ENCODE measurements at places on chromosomes 1 and 21.

DNA sequence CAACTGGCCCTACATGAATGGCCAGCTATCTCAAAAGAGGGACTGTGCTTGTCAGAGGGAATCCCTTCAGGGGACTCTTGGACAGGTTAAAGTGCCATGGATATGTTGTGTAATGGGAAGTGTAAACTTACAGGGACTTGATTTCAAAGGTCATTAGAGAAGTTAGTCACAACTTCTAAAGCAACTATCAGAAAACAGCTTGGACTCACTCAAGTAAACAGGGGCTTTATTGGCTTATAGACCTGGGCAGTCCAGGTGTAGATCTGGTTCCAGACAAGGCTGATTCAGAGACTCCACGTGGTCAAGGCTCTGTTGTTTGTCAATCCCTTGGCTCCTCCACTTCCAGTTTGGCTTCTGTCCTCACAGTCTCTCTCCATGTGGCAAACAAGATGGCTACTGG is 2.3 kb downstream of the CRP start:
- H3K36me3 ChIP-seq: no peaks in the 10 kb centered on the region
- no peaks in the 10 kb centered on the region for H3K4me1 ChIP-seq
- peaks cover 2% of the 10 kb centered on the region for H3K27me3 ChIP-seq
- no peak for DNase-seq
- H3K4me3 ChIP-seq: no peak overlapping the region
- H3K27ac ChIP-seq: no peak overlapping the region

DNA sequence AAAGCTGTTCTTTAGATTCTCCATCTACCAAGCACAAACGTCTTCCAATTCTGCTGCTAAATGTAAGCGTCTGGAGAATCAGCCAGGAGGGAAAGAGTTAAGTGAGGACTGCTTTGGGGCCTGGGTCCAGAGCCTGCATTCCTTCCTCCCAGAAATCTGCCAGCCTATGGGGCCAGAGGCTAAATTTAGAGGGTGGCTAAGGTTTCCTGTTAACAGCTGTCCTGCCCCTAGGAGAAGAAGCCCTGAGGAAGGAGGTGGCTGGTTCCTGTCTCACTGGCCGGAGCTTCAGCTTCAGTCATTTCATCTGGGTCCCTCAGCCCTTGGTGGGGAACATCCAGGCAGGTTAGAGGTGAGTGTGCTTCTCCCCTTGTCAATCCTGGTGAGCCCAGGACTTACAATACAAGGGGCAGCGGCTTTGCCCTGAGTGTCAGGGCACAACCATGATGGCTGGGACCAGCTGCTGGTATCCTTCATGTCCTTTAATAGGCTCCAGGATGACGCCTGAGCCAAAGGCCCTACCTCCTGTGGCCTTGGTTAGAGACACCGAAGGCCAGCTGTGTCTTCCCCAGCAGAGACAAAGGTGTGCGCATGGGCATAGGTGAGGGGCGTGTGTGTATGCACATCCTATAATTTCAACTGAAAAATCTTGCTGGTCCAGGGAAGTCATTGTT is at the start of gene STYXL2:
Gene STYXL2 (plus strand): TSS at position 230 of the 671 bp plus-strand sequence. CDS start 775 bp downstream, outside the sequence.
- no peak for DNase-seq
- no peak within 1 kb of the TSS for H3K27ac ChIP-seq
- H3K4me1 ChIP-seq: peaks cover 10% of the 10 kb centered on the region
- H3K4me3 ChIP-seq: no peak within 1 kb of the TSS
- no peaks in the 10 kb centered on the region for H3K27me3 ChIP-seq
- no peaks in the 10 kb centered on the region for H3K36me3 ChIP-seq

GRCh38 chr1:197732187-197732586 is 43.1 kb downstream of the DENND1B start:
- peaks cover 15% of the 10 kb centered on the region for H3K36me3 ChIP-seq
- no peaks in the 10 kb centered on the region for H3K27me3 ChIP-seq
- no peak overlapping the region for H3K4me3 ChIP-seq
- H3K4me1 ChIP-seq: peaks cover 14% of the 10 kb centered on the region
- no peak overlapping the region for H3K27ac ChIP-seq
- DNase-seq: no peak

DNA sequence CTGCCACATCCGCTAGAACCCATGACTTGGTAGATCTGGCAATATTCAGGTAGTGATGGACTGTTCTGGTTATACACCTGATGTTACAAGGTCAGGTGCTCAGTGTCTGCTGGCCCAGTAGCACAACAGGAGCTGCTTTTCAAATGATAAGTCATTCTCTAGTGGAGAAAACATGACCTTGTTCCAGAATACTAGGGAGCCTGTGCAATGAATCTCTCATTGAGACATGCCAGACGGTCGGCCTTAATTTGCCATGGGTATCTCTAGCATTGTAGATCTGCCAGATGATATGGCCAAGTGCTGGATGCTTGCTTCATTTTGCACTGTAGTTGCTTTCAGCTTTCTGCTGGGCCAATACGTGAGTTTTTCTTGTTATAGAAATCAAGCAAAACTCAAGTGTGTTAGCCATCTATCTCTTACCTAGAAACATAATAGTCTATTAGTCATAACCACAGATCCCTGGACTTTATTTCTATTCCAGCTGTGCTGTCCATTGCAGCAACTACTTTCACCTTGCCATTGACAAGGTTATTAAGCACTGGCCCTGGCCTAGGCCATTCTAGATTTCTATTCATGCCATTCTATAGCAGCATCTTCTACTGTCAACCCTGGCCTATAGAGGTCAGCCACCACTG is 13.9 kb upstream of the CENPF start:
- no peaks in the 10 kb centered on the region for H3K36me3 ChIP-seq
- H3K4me1 ChIP-seq: peaks cover 7% of the 10 kb centered on the region
- H3K4me3 ChIP-seq: no peak overlapping the region
- no peak for DNase-seq
- peaks cover 5% of the 10 kb centered on the region for H3K27me3 ChIP-seq

DNA sequence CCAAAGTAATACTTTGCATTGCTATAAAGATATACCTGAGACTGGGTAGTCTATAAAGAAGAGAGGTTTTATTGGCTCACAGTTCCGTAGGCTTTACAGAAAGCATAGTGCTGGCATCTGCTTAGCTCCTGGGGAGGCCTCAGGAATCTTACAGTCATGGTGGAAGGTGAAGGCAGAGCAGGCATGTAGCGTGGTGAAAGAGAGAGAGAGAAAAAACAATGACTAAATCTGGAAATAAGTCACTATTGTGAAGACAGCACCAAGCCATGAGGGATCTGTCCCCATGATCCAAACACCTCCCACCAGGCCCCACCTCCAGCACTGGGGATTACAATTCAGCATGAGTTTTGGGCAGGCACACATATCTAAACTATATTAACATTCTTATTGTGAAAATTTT is 30.4 kb downstream of the SLC30A7 start:
- H3K27me3 ChIP-seq: no peaks in the 10 kb centered on the region
- H3K4me3 ChIP-seq: no peak overlapping the region
- peaks cover 45% of the 10 kb centered on the region for H3K4me1 ChIP-seq
- peak overlapping the region; percentile 51 for H3K27ac ChIP-seq
- peaks cover 36% of the 10 kb centered on the region for H3K36me3 ChIP-seq

- no peak for DNase-seq
- H3K27ac ChIP-seq: peak overlapping the region; percentile 82
- no peaks in the 10 kb centered on the region for H3K27me3 ChIP-seq
- peaks cover 44% of the 10 kb centered on the region for H3K4me1 ChIP-seq
- H3K4me3 ChIP-seq: peak overlapping the region; percentile 19
These were observed 20.4 kb downstream of the PRPF38A start for GRCh38 chr1:52424813-52425212.

- H3K36me3 ChIP-seq: no peaks in the 10 kb centered on the region
- H3K27me3 ChIP-seq: no peaks in the 10 kb centered on the region
- H3K27ac ChIP-seq: no peak overlapping the region
- no peak for DNase-seq
These were observed 168.8 kb downstream of the EIF4G3 start for GRCh38 chr1:21007876-21008275.

- H3K36me3 ChIP-seq: no peaks in the 10 kb centered on the region
- no peak overlapping the region for H3K4me3 ChIP-seq
- H3K27ac ChIP-seq: no peak overlapping the region
- peaks cover 9% of the 10 kb centered on the region for H3K4me1 ChIP-seq
- DNase-seq: peak; percentile 11
These were observed 32.1 kb upstream of the APOBEC4 start for GRCh38 chr1:183685112-183685713.

- H3K4me1 ChIP-seq: no peaks in the 10 kb centered on the region
- peaks cover 3% of the 10 kb centered on the region for H3K27me3 ChIP-seq
- no peak overlapping the region for H3K4me3 ChIP-seq
- DNase-seq: no peak
- no peaks in the 10 kb centered on the region for H3K36me3 ChIP-seq
These were observed 44.7 kb downstream of the CDC42BPA start for GRCh38 chr1:227273557-227273956.

DNA sequence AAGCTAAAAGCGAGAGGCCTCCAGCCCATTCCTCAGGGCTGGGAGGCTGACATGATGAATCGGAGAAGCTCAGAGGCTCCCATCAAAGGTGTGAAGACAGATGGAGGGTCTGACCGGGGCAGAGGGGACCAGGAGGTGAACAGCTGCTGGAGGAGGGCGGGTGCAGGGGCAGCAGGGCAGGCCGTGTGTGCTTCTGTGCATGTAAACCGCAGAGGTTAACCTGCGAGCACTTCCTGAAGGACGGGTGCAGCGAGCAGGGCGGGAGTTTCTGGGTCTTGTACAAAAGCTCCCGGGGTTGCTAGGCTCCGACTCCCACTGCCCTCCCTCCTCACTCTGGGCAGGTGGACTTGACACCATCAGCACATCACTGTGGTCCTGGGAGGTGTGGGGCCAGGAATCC is 75.2 kb downstream of the PAX7 start:
- no peaks in the 10 kb centered on the region for H3K36me3 ChIP-seq
- H3K27me3 ChIP-seq: peaks cover 6% of the 10 kb centered on the region
- no peaks in the 10 kb centered on the region for H3K4me1 ChIP-seq

- H3K4me3 ChIP-seq: no peak overlapping the region
- H3K27ac ChIP-seq: no peak overlapping the region
- no peaks in the 10 kb centered on the region for H3K4me1 ChIP-seq
- no peaks in the 10 kb centered on the region for H3K27me3 ChIP-seq
These were observed 846.5 kb upstream of the ADAMTS5 start for GRCh38 chr21:27813344-27813743.

GRCh38 chr1:169945181-169945580 is 51.5 kb upstream of the SCYL3 start:
- H3K4me1 ChIP-seq: no peaks in the 10 kb centered on the region
- no peak for DNase-seq
- H3K27me3 ChIP-seq: no peaks in the 10 kb centered on the region
- no peak overlapping the region for H3K27ac ChIP-seq
- no peaks in the 10 kb centered on the region for H3K36me3 ChIP-seq

DNA sequence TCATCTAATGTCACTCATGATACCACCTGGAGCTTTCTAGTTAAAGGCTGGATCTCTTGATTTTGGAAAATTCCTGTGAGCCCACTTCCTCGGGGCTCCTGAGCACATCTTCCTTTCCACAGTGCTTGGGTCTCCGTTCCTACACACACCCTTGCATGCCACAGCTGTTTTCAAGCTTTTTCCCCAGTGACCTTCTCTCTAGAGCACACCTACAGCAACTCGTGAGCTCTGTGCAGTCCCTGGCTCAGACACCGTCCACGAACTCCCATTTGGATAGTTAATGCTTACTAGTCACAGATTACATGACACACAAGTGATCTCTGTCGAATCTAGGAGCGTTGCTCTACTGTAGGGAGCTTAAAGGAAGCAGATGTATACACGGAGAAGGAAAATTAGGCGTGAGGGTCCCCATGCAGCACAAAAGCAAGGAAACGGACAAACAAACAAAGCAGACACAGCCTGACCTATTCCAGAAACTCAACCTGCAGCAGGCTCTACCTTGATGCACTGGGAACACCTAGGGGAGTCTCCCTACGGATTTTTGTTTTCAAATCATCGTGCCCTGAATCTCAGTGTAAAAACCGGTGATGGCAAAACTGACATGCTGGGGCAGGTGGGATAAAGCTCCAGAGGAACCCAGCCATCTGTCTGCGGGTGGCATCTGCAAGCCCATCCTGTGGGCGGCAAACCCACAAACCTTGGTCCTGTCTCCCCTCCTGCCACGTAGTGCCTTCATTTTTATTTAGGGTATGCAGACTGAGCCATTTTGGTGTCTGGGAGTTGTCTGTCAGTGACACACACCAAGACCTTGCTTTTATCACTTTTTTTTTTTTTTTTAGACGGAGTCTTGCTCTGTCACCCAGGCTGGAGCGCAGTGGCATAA is 177.8 kb downstream of the RUNX1 start:
- H3K27ac ChIP-seq: no peak overlapping the region
- peaks cover 60% of the 10 kb centered on the region for H3K4me1 ChIP-seq
- H3K27me3 ChIP-seq: no peaks in the 10 kb centered on the region
- peaks cover 66% of the 10 kb centered on the region for H3K36me3 ChIP-seq
- no peak overlapping the region for H3K4me3 ChIP-seq

DNA sequence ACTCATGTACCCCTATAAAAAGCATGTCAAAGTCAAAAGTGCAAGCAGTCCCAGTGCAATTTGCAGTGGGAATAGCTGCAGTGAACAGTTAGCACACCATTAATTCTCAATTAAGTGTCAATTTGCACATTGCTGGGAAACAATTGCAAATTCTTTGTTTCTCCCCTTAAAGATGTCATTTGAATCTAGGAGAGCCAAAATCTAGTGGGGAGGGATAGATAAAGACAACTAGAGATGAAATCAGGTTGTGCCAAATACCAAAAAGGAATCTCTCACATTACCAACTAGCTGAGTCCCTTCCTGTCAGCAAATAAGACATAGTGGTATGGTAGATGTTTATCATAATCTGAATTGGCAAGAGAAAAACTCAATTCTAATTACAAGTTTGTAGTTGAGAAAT is 330.7 kb downstream of the NUF2 start:
- H3K27me3 ChIP-seq: no peaks in the 10 kb centered on the region
- H3K36me3 ChIP-seq: no peaks in the 10 kb centered on the region
- no peak for DNase-seq
- H3K4me1 ChIP-seq: no peaks in the 10 kb centered on the region
- H3K27ac ChIP-seq: no peak overlapping the region

GRCh38 chr1:204377800-204378668 is 18.3 kb upstream of the PLEKHA6 start:
- H3K4me1 ChIP-seq: peaks cover 8% of the 10 kb centered on the region
- H3K27ac ChIP-seq: no peak overlapping the region
- peaks cover 39% of the 10 kb centered on the region for H3K27me3 ChIP-seq
- peak overlapping the region; percentile 82 for H3K4me3 ChIP-seq
- peak; percentile 25 for DNase-seq

DNA sequence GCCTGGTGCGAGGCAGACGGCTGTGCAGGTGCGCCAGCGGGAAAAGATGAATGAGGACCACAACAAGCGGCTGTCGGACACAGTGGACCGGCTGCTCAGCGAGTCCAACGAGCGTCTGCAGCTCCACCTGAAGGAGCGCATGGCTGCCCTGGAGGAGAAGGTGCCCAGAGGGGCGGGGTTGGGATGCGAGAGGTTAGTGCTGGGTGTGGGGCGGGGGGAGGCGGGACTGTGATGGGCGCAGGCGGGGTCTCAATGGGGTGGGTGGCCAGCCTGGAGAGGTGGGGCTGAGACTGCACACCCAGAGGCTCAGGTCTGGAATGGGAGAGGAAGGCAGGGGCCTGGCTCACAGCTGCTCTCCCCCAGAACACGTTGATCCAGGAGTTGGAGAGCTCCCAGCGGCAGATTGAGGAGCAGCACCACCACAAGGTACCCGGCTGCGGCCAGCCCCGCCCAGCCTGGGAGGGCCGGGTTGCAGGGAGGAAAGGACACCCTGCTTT is 22.3 kb downstream of the PPFIA4 start:
- H3K27ac ChIP-seq: no peak overlapping the region
- H3K4me3 ChIP-seq: no peak overlapping the region
- H3K4me1 ChIP-seq: peaks cover 9% of the 10 kb centered on the region
- DNase-seq: no peak
- peaks cover 6% of the 10 kb centered on the region for H3K36me3 ChIP-seq
